T1000 (cell line): ENCODE measurements at places on chromosomes 3 and 15.

DNA sequence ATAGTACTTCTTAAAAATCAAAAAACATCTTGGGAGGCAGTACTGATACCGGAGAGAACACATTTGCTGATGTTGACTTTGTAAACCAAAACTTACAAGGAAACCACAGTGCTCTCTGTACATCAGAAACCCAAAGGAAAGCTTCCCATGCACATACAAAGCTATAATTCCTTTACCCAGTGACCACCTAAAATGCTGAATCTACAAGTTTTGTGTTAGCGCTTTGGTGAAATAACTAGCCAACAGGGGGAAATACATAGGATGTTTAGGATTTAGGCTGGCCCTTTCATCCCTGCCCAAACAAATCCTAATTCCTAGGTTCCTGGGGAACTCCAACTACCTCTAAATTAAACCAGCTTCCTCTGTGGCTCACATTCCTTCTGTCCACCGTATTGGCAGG lies 15.3 kb upstream of the SPG21 start:
- no peak for DNase-seq

- no peak for DNase-seq
These were observed 13.2 kb downstream of the PLA2G4B start for GRCh38 chr15:41851755-41852370.

DNA sequence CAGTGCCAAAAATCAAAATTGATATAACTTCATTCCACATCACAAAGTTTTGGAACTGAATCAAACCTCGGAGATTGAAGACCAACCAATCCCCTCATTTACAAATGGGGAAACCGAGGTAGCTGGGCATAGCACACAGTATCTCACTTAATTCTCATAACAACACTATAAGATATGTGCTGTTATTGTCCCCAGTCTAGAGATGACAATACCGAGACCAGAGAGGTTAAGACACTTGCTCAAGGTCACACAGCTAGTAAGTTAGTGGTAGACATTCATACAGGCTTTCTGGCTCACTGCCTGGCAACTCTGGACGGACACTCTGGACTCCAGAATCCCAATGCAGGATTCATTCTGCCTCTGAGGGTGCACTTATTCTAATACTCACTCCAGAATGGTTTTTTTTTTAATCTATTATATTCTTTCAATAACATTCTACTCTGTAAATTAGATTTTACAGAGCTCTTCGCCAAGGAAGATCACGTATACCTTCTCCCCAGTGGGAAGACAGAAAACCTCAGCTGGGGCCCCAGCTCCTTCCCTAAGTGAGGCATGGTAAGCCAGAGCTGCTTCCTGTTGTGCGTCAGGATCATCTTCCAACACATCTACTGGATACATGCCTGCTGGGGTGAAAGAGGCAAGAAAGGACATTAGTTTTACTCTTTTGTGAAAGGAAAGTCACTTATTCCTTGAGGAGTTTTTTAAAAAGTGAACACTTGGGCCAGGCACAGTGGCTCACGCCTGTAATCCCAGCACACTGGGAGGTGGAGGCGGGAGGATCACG lies 128.4 kb upstream of the IGF1R start:
- DNase-seq = no peak

GRCh38 chr3:30426293-30426993 lies 180.0 kb upstream of the TGFBR2 start:
- no peak for DNase-seq

- no peak for DNase-seq
These were observed 236.9 kb downstream of the THSD4 start for GRCh38 chr15:71352125-71352524.

DNA sequence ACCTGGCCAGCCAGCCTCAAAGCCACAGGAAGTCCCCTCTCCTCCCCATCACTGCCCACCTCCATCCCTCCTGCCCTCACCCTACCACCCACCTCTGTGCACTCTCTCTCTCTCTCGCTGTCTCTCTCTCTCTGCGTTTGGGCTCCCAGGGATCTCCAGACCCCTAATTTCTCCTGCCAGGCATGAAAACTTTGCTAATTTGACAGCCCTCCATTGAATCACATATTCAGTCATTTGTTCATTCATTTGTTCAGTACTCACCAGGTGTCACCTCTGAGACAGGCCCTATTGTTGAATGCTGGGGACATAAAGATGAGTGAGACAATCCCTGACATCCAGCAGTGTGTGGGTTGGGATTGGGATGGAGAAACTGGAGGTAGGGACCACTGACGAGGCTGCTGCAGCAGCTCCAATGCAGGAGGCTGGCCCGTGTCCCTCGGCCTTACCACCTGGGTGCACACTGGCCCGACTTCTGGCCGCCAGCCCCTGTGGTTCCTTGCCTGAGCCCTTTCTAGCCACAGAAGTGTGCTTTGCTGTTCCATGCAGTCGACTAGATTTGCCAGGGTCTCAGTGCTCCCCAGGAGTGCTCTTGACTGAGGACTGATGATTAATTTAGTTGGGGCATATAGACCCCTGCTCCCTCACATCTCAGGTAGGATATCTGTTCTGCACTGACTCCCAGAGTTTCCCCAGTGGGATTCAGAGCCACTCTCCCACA lies 38.6 kb upstream of the TSEN2 start:
- DNase-seq = no peak

DNA sequence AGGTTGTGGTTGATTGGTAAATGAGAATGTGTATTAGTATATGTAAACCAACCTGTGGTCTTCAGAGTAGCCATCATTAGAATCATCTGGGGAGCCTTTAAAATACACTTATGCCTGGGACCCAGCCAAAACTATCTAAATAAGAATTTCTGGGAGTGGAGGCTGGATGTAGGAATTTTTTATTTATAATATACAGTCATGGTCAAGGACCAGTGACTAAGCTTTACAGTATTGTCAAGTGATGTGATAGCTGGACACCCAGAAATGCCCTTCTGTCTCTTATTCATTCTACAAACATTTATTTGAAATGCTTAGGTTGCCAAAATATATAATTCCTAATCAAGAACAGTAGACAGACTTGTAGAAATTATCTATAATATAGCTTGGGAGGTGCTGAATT lies 132.2 kb downstream of the MBNL1 start:
- no peak for DNase-seq

GRCh38 chr3:197508924-197509775 lies 46.6 kb downstream of the BDH1 start:
- DNase-seq = no peak

GRCh38 chr3:149763565-149764195 lies 11.4 kb upstream of the COMMD2 start:
- DNase-seq = no peak

- no peak for DNase-seq
These were observed 34.0 kb upstream of the HRH1 start for GRCh38 chr3:11120091-11120805.

GRCh38 chr3:169619793-169620192 lies 43.7 kb downstream of the MECOM start:
- no peak for DNase-seq

DNA sequence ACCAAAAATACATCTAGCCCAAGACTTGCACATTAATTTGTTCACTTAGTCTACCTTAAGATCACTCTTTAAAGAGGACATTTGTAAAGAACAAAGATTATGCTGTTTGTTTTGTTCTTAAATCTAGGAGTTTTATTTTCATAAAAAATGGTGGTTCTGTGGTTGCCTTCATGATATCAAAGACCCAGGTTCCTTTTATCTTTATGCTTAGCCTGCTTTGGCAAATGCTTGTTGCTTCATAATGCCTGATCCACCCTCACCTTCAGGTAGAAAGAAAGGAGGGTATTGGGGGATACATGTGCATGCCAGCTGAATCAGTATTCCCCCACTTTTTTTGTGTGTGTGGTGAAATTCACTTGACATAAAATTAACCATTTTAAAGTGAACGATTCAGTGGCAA lies 48.5 kb downstream of the GTF2E1 start:
- no peak for DNase-seq

DNA sequence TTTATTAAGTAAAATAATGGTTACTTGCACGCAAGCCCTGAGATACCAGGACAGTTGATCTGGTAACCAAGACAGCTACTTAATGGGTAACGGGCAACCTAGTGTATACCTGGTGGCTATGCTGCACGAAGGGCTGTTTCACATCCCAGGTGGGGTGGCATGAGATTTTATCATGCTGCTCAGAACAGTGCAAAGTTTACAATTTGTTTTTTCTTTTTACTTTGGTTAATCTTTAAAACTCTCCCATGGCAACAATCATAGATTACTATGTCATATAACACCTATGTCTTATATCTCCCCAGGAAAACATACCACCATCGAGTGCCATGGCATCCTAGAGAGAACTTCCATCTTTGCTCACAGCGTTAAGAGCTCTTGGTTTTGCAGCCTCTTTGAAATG lies 32.2 kb upstream of the SLC28A1 start:
- DNase-seq = no peak

GRCh38 chr3:53187430-53187829 lies 26.4 kb downstream of the PRKCD start:
- DNase-seq = no peak

GRCh38 chr3:128616516-128617269 lies 33.9 kb downstream of the RPN1 start:
- no peak for DNase-seq

DNA sequence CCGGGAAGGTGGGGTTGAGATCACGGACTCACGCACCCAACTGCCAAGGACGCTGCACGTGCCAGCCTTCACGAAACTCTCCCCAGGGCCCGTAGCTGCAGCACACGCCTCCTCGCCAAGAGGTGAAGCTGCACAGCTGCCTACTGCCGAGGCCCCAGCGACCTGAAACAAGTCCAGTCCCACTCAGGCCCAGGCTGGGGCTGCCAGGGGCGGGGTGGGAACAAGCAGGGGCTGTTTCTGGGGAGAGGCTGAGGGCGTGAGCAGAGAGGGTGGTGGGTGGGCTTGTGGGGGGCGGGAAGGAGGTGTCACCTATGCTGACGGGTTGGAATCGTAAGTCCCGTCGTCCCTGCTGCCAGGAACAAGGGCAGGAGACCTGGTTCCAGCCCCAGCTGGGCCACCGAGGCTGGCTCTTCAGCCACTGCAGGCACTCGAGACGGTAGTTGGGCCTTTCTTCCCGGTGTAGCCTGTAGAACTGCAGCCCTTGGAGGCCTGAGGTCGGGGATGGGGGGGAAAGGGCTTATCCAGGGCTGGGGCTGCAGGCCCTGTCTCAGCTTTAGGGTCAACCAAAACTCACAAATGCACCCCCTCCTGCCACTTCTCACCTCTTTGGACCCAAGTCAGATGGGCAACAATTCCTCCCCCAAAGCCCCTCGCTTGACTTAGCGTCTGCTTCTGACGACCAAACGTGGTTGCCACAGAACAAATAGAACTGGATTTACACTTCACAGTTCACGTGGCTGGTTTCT lies 44.4 kb downstream of the MUC20 start:
- no peak for DNase-seq
